ENCODE measurements at places on chromosomes 4 and X. TPM values are rescaled to one million over a fixed set of nuclear protein-coding genes. Genes with fewer than 3 reads are reported as not detected.

The MUC7 gene
- not detected for polyA plus RNA-seq

The MPC1L gene
- not detected for polyA plus RNA-seq

The TMEM35A gene
- 9.0 TPM for polyA plus RNA-seq

The PPP1R3F gene
- 5.6 TPM for polyA plus RNA-seq

The EPGN gene
- polyA plus RNA-seq: not detected

The MMRN1 gene
- polyA plus RNA-seq: 33.1 TPM

The GPRASP3 gene
- 18.9 TPM for polyA plus RNA-seq

The MAOB gene
- 10.9 TPM for polyA plus RNA-seq

The ADH4 gene
- polyA plus RNA-seq: 2.2 TPM

The F8 gene
- 4.3 TPM for polyA plus RNA-seq

The SSX4 gene
- not detected for polyA plus RNA-seq

The TMEM154 gene
- polyA plus RNA-seq: 1.0 TPM

- DNase-seq: no peak
Measured at GRCh38 chr4:10085386-10085785, 31.2 kb downstream of the WDR1 start.

- DNase-seq: peak; percentile 15
Measured at GRCh38 chrX:71184803-71185495, 38.1 kb upstream of the GJB1 start.

GRCh38 chrX:40834225-40834624 is 98.9 kb upstream of the MED14 start:
- DNase-seq: no peak

GRCh38 chr4:78939667-78940008 is 400 bp upstream of the PAQR3 start:
- no peak for DNase-seq

GRCh38 chr4:81431971-81432370 is 39.7 kb downstream of the RASGEF1B start:
- no peak for DNase-seq

- DNase-seq: no peak
Measured at GRCh38 chrX:63330681-63331080, 20.5 kb downstream of the SPIN4 start.

DNA sequence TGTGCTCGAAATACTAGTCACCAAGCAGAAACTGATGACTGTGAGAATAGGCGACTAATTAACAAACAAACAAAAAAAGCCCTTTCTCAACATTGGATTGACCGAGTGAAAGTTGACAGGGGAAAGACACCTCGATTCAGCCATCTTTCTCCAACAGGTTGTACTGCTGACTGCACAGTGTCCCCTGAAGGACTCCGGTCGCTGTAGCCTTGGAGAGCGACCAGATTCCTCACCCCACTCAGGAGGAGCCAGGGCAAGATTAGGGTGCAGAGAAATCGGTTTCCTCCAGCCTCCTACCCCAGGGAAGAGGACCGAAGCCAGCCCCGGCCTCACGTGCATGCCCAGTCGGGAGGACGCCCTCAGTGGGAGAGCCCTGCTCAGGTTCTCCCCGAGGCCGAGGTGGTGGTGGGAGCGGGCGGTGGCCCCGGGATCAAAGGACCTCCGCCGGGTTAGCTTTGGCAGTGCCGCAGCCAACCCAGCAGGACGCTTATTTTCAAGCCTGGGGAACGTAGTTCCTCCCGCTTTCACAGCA is 1.1 kb upstream of the RAP1GDS1 start:
- no peak for DNase-seq

DNA sequence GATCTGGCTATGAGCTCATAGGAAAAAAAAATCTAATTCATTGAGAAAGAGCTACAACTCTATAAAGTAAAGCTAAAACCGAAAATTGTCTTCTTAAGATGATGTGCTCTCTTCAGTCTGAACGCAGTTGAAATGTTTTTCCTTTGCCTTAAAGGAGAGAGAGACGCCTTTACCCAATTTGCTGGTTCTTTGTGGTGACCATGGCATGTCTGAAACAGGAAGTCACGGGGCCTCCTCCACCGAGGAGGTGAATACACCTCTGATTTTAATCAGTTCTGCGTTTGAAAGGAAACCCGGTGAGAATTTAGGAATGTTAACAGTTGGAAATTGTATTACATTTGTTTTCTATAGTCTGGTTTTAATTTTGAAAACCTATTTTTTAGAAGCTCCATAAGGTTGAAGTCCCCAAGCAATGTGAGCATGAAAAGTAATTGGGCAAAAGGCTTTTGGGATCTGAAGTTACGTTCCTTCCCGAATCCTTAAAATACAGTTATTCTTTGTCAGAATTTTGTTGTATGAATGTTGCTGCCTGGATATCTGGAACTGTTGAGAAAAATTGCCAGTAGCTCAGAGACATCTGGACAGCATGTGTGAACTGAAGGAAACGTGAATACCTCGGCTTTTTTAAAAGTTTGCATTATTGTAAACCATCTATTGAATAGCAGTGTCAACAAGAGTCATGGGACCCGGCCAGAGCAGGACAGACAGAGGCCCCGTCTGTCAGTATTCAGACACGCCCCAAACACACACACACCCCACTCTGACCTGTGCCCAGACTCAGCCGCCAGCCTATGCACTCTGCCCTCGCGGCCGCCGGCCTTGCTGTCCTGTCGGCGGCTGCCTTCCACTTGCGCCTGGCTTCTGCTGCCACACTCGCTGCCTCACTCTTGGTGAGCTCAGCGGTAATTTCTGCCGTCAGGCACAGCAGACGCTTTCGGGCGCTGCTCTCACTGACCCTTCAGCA is 9.9 kb downstream of the PIGG start:
- DNase-seq: no peak

- DNase-seq: no peak
Measured at GRCh38 chrX:29318012-29318411, 730.8 kb downstream of the IL1RAPL1 start.

- DNase-seq: no peak
Measured at GRCh38 chrX:39843318-39843717, 254.4 kb downstream of the BCOR start.

DNA sequence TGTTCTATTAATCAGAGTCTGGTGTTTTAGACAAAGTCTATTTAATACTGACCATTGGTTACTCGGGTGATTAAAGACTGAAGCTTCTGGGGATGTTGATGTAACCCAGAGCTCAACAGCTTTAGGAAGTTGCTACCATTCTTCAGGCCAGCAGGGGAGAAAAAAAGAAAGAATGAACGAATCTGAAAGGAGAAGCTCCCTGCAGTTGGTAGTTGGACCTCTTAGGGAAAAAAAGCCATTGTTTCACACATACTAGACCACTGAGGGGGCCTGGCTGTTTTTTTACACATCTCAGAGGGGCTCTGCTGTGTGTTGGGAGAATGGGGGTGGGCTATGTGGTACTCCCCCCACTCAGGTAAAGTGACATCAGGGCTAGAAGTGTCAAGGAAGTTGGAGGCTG is 378.9 kb downstream of the KCNIP4 start:
- no peak for DNase-seq

- DNase-seq: no peak
Measured at GRCh38 chr4:763922-764321, 58.3 kb downstream of the PCGF3 start.

DNA sequence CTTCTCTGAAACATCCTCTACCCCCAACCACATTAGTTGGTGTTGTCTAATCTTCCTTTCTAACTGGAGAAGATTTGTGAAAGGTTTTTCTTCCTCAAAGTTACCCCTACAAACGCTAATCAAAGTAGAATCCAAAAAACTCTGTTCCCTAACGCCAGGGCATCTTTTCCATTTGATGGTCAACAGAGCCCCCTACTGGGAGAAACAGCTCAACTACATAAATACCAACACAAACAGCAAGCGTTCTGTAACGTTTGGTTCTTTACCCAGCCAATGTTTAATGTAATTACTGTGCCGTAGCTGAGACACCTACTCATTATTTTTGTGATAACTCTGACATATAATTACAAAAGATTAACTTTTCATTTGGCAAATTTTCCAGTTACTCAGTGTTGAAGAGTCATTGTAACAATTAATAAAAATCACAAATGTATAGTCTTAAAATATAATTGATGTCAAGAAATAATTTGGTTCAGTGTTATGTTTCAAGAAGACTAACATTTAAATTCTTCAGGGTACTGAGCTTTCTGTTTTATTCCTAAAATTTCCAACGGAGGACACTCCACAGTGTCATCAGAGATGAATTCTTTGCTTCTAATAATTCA is 94.9 kb upstream of the TBC1D9 start:
- DNase-seq: peak; percentile 63

DNA sequence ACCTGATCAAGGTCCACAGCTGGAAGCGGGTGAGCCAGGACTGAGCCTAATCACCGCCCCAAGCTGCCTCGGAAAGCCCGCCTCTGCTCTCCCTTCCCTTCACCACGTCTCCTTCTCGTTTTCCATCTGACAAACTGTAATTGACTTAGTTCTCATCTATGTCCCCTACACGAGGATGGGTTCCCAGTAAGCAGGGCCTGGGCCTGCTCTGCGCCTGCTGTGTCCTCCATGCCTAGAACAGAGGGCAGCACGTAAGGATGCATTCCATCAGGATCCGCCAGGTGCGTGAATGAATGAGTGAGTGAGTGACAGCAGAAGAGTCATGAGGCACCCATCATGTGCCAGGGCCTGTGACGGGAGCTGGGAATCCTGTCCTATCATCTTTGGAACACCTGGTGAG is 86.7 kb downstream of the JAKMIP1 start:
- no peak for DNase-seq

DNA sequence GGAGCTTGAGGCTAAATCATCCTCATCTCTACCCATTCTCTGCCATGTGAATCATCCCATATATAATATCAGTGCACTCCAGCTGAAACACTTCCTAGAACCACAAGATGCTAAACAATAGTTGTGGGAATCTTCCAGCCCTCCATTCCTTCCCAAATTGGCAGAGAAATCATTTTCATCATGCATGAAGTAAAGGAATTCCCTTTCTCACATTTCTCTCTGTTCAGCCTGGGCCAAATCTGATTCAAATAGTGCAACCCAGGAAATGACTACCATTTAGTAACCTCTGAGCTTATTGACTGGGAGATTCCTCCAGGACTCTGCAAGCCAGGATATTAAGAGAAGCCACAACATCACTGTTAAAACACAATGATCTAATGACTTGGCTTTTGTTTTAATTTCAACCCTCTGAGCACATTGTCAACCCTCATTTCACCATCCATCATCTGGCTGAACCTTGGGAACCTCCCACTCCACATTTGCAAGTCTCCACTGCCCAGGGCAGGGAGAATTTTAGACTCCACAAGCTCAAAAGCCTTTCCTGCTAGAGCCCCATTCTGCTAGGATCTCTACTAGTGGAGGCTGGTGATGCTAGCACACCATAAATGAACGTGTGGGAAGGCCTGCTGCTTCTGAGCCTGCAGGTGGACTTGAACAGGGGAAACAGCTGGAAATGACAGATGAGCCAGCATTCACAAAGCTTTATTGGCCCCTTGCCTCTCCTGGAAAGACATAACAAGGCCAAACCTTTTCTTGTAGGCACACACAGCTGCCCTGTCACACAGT is 133.9 kb downstream of the TET2 start:
- no peak for DNase-seq

DNA sequence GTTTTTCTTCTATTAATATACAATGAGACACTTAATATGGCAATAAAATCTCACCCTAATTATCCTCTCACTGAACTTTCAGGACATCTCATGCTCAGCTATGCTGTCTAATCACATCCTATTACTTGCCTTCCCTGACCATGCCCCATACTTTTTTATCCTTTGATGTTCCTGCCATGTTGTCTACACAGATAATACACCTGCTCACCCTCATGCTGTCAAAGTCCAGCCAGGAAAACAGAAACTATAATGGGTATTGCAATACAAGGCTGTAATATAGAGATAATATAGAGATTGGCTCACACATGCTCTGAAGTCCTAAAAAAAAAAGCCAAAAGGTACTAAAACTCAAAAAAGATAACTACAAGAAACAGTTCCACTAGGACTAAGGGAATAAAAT is 305.4 kb downstream of the PRDM5 start:
- DNase-seq: no peak

GRCh38 chr4:88240297-88240714 is 44.1 kb downstream of the PPM1K start:
- DNase-seq: no peak

- peak; percentile 50 for DNase-seq
Measured at GRCh38 chr4:118033148-118034052, 886 bp upstream of the NDST3 start.

- DNase-seq: no peak
Measured at GRCh38 chr4:72911316-72911715, 158.2 kb downstream of the COX18 start.

Measured in right lung (tissue), 10 donors.